Activated T-helper 1 cell treated with anti-CD3 and anti-CD28 coated beads, Interleukin-2, amount 50 U/mL, for 16 hours (primary cell): ENCODE measurements at places on chromosomes 11 and 22.

GRCh38 chr11:59967677-59968394, 4.0 kb downstream of the OOSP4A start:
- no peak for DNase-seq

DNA sequence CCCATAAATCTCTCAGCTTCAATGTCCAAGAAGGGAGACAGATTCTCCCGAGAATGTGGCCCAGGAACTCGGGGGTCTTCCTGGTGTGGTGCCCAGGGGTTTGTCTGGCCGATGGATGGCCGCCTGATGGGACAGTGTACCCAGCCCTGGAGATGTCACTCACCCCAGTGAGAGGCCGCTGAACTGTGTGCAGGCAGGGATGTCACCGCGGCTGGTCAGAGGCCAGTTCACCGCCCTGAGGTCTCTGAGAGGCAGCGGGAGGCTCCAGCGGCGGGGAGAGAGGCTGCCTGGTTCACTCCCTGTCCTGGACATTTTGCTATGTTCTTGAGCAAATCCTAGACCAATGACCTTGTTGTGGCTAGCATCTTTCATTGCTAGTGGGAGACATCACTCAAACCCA, 1349.5 kb downstream of the BRD1 start:
- no peak for DNase-seq

DNA sequence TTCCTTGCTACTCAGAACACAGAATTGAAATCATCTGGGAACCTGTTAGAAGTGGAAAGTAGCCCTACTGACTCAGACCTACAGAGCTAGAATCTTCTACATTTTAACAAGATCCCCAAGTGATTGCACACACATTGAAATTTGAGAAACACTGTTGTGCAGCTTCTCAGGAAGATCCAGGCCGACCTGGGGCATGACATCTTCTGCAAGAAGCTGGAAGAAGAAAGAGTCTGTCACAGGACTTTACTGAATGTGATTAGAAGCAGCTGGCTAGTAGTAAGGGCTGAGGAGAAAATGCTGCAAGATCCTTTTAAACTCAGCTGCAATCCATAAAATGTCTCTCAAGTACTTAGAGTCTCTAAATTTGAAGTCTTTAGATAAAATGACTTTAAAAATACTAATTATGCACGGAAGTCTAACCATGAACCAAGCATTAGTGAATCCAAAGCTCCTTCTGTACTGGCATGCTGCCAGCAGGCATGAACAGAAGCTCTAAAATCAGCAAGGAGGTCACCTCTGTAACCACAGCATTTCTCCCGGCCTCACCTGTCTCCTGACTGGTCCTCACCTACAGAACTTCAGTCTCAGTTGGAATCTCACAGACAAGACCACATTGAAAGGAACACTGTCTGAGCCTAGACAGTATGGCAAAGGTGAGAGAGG, 85.0 kb downstream of the SERGEF start:
- DNase-seq: no peak

DNA sequence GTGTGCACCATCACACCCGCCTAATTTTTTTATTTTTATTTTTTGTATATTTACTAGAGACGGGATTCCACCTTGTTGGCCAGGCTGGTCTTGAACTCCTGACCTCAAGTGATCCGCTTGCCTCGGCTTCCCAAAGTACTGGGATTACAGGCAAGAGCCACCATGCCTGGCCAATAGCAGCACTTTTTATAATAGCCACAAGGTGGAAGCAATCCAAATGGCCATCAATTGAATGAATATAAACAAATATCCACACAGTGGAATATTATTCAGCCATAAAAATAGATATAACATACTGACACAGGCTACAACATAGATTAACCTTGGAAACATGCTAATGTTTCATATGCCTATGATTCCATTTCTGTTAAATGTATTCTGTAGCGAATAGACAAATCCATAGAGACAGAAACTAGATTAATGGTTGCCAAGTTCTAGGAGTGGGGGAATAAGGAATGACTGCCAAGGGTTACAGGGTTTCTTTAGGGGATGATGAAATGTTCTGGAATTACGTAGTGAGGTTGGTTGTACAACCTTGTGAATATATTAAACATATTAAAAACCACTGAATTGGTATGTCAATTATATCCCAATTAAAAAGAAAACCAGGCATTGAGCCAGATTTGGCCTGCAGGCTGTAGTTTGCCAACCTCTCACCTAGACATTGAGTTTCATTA, 4.8 kb downstream of the VPS51 start:
- DNase-seq: no peak

GRCh38 chr11:60899046-60899936, 7.1 kb downstream of the PRPF19 start:
- DNase-seq: no peak

DNA sequence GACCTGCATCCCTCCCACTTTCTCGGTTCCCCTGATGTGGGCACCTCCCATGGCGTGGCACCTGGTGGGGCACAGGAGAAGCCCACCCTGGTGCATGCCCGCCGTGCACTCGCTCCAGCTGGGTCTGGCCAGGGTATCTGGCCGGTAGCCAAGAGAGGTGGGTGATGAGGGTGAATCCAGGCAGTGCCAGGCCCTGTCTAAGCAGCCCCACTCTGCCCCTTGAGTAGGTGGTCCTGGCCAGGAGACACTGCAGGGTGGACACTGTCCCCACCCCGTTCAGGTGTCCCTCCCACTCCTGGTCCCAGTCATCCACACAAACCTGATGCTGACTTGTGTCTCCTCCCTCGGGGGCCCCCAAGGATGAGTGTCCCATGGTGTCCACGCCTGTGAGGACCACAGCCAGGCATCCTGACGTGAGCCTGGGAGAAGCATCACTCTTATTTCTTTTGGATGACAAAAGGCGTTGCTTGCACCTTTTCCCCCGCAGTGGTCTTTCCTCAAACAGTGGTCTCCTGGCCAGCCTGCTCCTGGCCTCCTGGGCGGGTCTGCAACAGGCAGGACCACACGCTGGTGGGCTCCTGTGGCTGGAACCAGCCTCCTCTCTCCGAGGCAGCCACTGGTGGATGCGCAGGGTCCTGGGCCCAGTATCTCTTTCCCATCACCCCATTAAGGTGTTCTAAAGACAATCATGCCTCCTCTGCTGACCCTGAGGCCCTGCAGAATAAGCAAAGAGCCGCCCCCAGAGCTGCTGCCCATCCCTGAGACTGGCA, 922.3 kb downstream of the BRD1 start:
- no peak for DNase-seq

- no peak for DNase-seq
Measured at GRCh38 chr11:749731-750130, 2.5 kb downstream of the TALDO1 start.

DNA sequence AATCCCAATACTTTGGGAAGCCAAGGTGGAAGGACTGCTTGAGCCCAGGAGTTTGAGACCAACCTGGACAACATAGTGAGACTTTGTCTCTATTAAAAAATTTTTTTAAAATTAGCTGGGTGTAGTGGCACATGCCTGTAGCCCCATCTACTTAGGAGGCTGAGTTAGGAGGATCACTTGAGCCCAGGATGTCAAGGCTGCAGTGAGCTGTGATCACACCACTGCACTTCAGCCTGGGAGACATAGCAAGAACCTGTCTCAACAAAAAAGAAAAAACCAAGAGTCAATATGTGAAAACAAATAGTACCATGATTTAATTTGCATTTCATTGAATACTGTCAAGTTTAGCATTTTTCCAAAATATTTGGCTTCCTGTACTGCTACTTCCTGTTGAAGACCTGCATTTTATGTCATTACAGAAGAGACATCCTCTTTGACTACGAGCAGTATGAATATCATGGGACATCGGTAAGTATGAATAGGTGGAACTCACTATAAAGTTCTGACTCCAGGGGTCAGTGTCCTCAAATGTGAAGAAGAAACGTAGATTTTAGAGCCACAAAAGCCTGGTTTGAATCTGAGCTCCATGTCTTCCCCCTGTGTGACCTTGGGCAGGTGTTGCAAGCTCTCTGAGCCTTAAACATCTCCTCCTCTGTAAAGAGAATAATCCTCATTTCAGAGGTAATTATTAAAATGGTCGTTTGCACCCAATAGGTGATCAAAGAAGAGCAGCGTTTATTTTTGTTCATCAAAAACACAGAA, 16.0 kb downstream of the CDC45 start:
- no peak for DNase-seq

GRCh38 chr11:92457250-92457649, 232.6 kb downstream of the FAT3 start:
- no peak for DNase-seq

DNA sequence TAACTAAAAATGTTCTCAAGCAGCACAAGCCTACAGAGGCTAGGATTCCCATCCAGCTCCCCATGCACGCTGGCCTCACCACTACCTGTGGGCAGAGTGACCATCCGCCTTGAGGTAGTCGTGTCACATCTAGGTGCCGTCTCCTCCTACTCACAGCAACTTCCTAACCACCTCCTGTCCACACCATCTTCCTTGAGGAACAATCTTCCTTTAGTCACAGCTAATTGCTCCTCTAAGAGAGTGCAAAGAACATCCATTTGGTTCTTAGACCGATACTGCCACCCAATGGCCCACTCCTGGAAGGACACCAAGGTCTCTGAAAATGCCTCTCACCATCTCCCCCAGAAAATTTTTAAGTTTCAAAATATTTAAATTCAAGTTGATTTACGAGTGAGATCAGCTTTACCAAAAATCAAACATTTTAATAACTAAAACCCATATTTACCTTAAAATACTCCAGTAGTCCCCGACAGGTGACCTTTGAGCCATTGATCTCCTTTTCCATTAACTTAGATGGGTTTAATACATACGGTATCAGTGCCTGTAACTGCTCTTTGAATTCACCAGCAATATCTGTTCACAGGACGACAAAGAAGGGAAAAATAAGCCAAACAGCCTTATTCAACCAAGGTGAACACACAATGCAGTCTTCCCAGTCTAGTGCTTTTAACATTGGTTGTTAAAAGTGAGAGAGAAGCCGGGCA, 21.7 kb upstream of the PLAAT3 start:
- DNase-seq: peak; percentile 40

DNA sequence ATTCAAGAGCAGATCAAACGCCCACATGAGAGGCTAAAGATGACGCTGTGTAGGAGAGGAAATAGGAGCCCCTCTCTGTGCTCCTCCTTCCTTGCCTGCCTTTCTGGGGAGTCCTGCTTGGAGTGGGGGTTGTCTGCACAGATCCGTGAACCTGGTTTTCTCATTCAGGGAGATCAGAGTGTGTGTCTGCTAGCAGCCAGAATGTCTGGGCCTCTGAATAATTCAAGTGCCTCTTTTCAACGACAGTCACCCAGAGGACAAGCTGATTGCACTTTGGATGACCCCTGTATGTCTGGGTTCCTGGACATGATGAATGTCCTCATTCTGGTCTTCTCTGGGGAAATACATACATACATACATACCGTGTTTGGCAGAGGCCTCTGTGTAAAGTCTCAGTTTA, 592.5 kb upstream of the B3GAT1 start:
- no peak for DNase-seq

- no peak for DNase-seq
Measured at GRCh38 chr11:38842991-38843390, 2245.0 kb upstream of the RAG2 start.

GRCh38 chr11:129290966-129291365, 84.7 kb upstream of the BARX2 start:
- no peak for DNase-seq

DNA sequence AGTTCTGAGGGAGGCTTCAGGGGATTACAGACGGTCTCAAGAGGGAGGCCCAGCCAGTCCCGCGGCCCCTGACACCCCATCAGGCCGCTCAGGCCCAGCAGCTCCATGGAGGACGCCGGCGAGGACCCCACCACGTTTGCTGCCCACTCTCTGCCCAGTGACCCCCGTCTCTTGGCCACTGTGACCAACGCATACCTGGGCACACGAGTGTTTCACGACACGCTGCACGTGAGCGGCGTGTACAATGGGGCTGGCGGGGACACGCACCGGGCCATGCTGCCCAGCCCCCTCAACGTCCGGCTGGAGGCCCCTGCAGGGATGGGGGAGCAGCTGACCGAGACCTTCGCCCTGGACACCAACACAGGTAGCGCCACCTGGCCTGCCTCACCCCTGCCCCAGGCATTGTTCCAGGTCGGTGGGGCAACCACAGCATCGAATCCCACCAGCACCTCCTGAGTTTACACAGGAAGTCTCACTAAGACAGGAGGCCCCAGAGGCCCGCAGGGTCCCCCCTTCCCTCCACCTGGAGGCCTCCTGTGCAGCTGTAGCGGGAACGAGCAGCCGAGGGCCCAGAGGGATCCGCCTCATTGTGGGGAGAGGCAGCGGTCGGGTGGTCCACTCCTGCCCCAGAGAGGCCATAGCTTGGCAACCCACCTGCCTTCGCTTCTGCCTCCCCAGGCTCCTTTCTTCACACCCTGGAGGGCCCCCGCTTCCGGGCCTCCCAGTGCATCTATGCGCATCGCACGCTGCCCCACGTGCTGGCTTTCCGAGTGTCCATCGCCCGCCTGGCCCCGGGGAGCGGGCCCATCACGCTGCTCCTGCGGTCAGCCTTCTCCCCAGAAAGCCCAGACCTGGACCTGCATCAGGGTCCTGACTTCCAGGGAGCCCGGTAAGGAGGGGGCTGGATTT, 1.0 kb downstream of the PGGHG start:
- DNase-seq: peak; percentile 3

DNA sequence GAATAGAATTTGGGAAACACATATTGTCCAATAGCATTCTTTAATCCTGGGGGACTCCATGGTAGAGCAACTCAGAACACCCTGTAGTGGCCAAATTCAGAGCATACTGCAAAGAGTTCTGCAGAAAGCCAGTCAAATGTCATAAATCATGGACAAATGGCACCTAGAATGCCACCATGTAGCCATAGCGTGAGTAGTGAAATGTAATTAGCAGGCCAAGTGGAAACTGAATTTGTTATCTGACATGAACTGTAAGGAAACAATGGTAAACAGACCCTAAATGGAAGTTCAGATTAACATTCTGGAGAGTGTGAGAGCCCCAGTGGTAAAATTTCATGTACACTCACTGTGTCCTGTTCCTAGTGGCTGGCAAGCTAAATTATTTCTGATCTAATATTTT, 7.0 kb upstream of the PRSS23 start:
- DNase-seq: no peak
